ENCODE measurements at places on chromosomes 6 and 20.
A peak's percentile ranks its signal among the peaks of the same experiment; 100 is the strongest.

DNA sequence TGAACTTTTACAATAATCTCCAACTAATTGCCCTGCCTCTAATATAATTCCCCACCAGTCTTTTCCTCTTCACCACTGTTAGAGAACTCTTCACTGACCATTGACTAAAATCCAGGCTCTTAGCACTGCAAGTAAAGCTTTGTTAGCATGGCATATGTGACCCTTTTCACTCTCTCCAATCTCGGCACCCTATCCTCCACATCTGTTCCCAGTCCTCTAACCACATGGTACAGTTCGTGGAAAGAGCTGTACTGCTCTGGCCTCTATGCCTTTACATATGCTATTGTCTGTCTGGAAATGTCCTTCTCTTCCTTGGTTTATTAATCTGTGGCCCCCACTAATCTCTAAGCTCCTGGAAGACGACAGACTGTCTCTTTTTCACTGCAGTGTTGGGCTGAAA is 63.0 kb upstream of the EIF2S2 start:
- no peak for DNase-seq

DNA sequence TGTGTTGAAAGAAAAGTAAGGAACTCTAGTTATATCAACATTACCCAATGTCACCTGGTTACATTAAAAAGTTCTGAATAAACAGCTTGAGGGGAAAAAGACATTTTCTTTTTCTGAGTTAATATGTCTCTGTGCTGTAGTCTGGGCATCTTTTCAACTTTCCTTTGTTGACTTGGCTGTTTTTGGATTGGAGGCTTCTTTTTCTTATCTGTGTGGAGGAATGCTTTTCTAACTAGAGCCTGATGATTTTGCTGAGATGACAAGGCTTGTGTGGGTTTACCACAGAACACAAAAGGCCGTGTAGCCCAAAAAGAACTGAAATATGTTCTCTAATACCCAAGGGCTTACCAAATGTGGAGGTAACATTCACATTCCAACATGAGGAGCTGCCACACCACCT is 161.8 kb downstream of the KCNQ5 start:
- DNase-seq: peak; percentile 79

DNA sequence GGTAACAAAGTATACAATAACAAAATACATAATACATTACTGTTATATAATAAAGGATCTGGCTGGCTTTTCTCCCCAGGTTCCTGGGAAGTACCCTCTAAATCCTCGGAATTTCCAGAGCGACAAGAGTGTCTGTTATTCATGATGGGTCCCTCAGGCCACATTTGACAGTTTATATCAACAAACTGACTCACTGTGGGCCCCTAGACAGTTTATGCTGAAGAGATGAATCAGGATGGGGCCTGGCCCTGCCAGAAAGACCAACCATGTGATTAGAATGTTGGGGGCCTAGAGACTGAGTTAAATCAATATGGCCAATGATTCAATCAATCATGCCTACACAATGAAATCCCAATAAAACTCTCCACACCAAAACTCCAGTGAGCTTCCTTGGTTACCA is 13.5 kb downstream of the USP45 start:
- no peak for DNase-seq

DNA sequence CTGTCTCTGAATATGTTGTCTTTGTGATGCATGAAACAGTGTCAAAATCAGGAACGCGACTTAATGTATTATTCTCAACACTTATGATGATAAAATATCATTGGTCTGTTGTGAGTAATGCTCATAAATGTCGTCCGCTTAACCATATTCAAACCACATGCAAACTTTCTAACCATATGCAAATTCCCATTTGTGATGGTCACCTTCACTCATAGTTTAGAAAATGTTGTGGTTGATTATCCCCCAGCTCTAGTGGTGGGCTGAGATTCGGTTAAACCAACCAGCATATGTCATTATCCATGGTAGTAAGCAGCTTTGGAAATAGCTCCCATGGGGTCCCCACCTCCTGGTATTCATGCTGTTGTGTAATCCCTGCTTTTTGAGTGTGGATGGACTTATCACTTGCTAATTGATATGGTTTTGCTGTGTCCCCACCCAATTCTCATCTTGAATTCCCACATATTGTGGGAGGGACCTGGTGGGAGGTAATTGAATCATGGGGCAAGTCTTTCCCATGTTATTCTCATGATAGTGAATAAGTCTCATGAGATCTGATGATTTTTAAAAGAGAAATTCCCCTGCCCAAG is 360.0 kb upstream of the TSHZ2 start:
- no peak for DNase-seq

- no peak for DNase-seq
These were observed 41.1 kb upstream of the CST5 start for GRCh38 chr20:23920408-23921325.

- DNase-seq: peak; percentile 68
These were observed 117.6 kb downstream of the DST start for GRCh38 chr6:56524891-56525703.

DNA sequence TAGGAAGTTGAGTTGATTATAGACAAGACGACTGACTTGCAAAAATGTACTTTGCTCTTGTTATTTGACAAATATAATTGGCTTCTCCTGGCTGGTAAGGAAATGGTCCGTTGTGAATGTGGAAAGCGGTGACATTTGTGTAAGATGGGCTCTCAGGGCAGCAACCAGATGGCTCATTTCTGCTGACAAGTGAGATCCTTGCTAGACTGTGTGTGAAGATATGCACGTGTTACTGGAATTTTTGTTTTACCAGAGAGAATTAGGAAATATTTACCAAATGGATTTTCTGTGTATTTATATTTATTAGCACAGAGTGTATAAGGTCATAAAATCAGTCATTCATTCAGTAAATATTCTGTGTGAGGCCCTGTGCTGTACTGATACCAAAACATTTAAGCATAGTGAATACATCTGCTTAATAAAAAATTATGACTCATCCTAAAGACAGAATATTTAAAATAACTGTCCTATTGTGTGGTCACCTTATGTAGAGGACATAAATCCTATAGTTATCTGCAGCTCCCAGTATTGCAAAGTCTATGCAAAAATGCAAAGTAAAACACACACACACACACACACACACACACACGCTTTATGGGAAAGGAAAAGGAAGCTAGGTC is 109.9 kb upstream of the ASF1A start:
- DNase-seq: no peak

DNA sequence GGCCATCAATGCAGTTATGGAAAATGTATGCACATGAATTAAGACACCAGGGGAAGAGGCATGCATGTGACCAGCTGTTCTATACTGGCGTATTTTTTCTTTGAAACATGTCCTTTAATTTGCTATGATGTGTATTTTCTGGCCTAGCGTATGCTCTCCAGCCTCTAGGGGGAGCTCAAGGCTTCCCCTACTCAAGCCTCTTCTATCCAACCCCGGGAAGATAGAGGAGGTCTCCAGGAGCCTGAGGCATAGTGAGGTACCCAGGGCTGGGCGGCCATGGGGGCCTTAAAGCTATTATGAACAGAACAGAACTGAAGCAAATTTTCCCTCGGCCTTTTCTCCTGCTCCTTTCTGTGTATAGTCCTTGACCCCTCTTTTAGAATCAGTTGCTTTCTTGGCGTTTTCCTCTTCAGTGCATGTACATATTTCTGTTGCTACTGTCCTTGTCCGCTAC is 528.9 kb downstream of the MAFB start:
- DNase-seq: peak; percentile 5

- no peak for DNase-seq
These were observed 102.2 kb downstream of the UNC5CL start for GRCh38 chr6:40936818-40937251.

DNA sequence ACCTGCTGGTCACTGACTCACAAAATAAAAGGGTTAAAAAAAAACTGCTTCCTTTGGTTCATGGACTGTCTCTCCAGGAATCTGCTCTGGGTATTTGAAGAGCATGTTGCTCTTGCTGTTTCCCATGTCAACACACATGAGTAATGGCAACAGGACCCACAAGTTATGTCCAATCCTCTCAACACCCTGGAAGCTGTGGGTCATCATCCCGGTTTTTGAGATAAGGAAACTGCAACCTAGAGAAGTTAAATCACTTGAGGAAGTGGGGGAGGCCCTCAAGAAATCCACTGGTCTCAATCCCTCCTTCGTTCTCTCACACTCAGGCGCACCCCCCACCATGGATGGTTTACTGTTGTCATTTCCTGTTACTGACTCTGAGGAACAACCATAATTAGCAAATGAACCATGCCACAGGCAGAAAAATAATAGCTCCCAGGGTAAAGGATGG is 12.4 kb downstream of the MAP1LC3A start:
- DNase-seq: peak; percentile 16

DNA sequence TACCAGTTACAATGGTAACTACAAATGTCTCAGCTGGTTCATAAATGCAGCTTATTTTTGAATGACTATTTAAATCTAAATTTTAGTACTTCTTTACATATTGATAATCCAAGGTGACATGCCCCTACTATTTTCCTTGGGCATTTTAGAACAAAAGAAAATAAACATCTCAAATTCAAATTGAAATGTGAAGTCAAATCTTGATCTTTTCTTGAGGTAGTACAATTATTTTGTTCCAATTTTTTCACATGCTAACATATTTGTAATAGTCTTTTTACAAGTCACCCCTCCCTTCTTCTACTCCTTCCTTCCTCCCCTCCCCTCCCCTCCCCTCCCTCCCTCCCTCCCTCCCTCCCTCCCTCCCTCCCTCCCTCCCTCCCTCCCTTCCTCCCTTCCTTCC is 370.1 kb upstream of the MMS22L start:
- no peak for DNase-seq
